Pancreas (tissue), 10 donors: ENCODE measurements at places on chromosomes 4 and X.
A peak's percentile ranks its signal among the peaks of the same experiment; 100 is the strongest.

DNA sequence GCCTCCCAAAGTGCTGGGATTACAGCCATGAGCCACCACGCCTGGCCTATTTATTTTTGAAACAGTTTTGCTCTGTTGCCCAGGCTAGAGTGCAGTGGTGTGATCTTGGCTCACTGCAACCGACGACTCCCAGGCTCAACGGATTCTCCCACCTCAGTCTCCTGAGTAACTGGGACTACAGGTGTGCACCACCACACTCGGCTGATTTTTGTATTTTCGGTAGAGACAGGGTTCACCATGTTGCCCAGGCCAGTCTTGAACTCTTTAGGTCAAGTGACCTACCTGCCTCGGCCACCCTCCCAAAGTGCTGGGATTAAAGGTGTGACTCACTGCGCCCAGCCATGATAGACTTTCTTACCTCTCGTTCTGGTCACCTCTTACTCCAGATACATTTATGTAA is 124.0 kb downstream of the UBE2K start:
- no peak for DNase-seq

- DNase-seq, result no peak
Measured at GRCh38 chrX:20479896-20480295, 213.2 kb upstream of the RPS6KA3 start.

- no peak for DNase-seq
Measured at GRCh38 chrX:29587107-29587506, 628.3 kb upstream of the MAGEB2 start.

- DNase-seq, result no peak
Measured at GRCh38 chr4:3477750-3478430, 14.8 kb downstream of the DOK7 start.

GRCh38 chrX:120560405-120560841 is 339 bp downstream of the CUL4B start:
- peak; percentile 23 for DNase-seq

DNA sequence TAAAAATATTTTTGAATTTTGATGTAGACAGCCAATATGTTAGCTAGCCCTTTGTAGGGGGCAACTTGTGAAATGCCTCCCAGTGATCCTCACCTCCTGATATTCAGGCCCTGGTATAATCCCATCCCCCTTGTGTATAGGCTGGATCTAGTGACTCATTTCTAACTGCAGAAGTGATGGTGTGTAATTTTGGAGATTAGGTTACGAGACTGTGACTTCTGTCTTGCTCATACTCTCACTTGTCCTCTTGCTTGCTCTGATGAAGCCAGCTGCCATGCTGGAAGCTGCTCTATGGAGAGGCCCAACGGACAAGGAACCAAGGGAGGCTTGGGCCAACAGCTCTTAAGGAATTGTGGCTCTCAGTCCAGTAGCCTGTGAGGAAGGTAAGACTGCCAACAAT is 61.7 kb downstream of the GPR82 start:
- DNase-seq, result no peak

GRCh38 chr4:169397762-169398161 is 127.0 kb upstream of the SH3RF1 start:
- DNase-seq, result no peak

GRCh38 chrX:13283950-13284546 is 35.8 kb downstream of the ATXN3L start:
- no peak for DNase-seq

DNA sequence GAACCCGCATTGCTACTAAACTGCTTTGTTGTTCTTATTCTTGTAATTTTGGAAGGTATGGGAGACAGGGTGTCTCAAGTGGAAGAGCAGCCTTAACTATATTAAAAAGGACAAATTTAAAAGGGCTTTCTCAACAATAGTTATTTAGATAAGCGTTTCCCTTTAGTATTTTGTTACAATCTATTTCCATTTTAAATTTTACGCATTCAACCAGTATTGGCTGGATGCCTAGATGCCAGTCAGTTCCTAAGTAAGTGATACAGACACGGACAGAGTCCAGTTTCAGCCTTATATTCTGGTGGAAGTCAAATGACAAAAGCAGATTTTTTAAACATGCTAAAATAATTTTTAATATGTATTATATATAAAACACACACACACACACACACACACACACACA is 28.3 kb downstream of the FAT1 start:
- no peak for DNase-seq

- no peak for DNase-seq
Measured at GRCh38 chrX:9171841-9172463, 138.0 kb upstream of the FAM9B start.

DNA sequence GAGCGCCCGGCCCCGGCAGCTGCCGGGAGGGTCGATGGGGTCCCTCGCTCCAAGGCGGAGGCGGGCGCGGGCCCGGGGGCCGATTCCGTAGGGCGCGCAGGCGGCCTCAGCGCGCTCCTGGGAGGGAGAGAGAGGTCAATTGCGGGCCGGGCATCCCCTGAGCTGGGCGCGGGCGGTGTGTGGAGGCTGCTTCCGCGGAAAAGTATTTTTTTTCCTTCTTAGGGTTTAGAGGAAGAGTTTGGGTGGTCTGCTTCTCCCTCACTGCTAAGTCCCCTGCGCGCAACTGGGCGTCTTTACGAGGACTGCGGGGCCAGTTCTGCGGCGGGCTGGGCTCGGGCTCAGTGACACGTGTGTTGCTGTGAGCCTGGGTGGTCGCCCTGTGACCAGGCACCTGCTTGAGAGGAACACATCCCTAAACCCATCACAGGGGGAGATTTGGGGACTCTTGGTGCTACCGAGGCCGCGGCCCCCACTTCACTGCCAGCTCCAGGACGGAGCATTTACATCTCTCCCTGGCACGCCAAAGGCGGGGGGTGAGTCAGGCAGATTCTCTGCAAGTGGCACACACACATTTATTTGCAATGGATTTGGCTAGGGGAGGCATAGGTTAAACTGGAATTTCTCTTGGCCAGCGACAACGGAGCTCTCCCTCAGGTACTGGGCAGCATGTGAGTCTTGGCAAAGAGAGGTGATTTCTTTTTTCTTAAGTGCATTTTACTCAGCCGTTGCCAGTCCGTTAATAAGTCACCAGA is 151.2 kb upstream of the SLC4A4 start:
- DNase-seq, result peak; percentile 30

GRCh38 chr4:128068918-128069317 is 7.8 kb downstream of the LARP1B start:
- no peak for DNase-seq

DNA sequence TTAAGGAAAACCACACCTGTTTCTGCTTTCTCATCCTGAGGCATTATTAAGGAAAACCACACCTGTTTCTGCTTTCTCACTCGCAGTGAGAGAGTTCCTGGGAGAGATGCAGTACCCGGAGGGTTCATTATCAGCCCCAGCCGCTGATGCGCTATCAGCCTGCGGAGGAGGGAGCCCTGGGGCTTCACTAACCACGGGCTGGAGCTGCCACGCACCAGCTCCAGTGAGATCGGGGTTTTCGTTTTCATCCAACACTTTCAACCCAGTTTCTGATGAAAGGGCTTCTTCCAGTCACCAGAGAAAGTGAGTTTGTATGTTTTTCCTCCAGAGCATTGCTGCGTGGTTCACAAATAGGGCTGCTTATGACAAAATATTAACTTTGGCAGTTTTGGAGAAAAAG is 93.2 kb upstream of the PRKX start:
- DNase-seq, result no peak

DNA sequence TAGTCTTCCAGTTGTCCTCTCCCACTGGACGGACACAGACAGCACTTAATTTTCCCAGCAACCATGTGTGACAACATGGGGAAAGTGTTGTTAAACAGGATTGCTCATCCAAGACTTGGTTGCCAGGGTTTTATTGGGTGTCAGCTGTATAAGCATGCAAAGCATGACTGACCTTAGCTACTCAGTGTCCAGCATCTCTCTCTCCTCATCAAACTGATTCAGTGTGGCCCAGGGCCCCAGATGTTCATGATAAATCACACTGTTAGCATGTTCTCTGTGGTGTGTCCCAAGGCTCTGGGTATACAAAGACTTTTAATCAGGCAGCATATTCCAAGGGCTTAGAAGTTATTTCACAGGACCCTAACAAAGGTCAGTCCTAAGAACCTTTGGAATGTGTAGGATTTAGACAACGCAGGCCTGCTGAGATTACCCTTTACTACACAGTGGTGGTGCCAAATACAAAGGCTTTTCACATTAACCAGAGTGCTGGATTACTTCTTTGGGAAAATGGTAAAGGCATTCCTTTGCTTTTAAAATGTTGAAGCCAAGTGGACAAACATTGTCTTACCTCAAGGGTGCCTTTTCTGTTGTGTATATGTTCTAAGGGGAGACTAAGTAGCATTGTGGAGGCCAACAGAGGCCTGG is 213.3 kb downstream of the GLUD2 start:
- DNase-seq, result no peak

- no peak for DNase-seq
Measured at GRCh38 chr4:54016504-54016903, 47.9 kb downstream of the CHIC2 start.

DNA sequence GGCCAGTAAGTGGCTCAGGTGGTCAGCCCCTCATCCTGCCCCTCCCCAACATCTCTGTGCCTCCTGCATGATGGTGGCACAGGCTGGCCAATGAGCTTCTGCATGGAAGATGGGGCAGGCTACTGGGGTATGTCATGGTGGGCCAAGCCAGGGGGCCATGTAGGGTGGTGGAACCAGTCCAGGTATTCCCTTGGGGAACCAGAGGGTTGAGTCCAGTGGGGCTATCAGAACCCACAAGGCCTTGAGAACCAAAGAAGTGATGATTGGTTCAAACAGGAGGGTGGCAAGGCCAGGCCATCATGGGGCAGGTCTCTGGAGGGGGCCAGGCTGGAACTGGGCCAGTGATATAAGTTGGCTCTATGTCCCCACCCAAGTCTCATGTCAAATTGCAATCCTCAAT is 18.8 kb upstream of the PPP2R2C start:
- no peak for DNase-seq
